ENCODE measurements at places on chromosomes 12 and 14.

DNA sequence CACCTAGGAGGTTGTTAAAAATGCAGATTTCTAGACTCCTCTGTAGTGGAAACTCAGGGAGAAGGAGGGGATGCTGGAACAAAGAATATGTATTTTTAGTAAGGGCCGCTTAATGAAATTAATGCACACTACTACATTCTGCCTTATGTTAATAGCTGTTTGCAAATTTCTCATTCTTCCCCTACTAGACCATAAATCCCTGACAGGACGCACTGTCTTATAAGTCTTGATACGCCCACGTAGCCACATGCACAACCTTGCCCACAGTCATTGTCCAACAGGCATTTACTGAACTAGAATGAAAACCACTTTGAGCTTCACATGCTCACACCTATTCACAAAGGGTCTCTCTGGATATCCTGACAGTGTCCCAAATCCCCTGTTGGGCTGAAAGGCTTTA, 10.5 kb downstream of the KRT2 start:
- H3K27me3 ChIP-seq, result peaks cover 12% of the 10 kb centered on the region
- no peak for DNase-seq
- no peaks in the 10 kb centered on the region for H3K36me3 ChIP-seq
- H3K4me3 ChIP-seq, result no peak overlapping the region
- no peak overlapping the region for H3K27ac ChIP-seq

DNA sequence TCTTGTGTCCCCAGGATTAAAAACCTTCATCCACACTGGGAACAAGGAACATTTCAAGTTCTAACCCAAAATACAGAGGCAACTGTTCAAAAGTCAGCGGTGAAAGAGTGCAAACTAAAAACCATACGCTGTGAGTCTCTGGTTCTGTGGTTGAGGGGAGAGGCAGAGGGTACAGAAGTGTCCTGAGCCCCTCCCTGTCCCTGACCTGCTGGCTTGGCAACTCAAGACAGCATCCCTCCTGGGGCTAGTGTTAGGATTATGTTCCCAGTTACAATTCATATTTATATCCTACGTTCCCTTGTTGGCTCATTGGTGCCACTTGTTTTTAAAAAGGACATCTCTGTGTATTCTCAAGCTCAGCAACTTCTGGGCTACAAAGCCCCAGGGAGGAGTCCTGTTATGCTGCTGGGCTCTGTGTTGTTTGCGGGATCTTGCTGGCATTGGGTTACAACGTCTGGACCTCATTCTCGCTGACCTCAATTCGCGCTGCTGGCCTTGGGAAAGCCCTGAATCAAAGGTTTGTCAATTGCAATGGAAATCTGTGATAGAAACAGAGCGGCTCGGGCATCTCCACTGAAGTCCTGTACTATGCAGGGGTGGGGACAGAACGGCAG, 420.8 kb downstream of the FUT8 start:
- H3K4me3 ChIP-seq, result no peak overlapping the region
- H3K27ac ChIP-seq, result no peak overlapping the region
- H3K27me3 ChIP-seq, result no peaks in the 10 kb centered on the region
- H3K4me1 ChIP-seq, result no peaks in the 10 kb centered on the region
- DNase-seq, result no peak

- no peaks in the 10 kb centered on the region for H3K36me3 ChIP-seq
- no peaks in the 10 kb centered on the region for H3K27me3 ChIP-seq
- H3K4me1 ChIP-seq, result no peaks in the 10 kb centered on the region
- no peak for DNase-seq
- H3K27ac ChIP-seq, result no peak overlapping the region
- no peak overlapping the region for H3K4me3 ChIP-seq
These were observed 166.1 kb upstream of the SYT10 start for GRCh38 chr12:33605757-33606156.

DNA sequence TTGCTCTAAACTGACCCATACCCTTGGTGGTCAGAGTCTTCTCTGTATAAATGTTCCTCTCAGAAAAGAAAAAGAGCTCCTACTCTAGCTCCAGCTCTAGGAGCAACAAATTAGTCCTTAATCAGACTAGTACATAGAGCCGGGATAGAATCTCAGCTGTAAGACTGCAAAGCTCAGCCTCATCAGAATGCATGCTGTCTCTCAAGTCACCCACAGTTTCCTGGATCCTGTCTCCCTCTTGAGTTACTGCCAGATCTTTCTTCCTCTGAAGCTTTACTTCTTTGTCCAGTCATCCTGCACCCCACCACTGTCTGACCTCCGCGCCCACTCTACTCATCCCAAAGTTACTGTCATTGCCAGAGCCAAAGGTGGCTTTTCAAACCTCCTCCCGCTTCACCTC, 139.3 kb upstream of the PRMT8 start:
- no peak overlapping the region for H3K27ac ChIP-seq
- H3K4me3 ChIP-seq, result no peak overlapping the region
- no peak for DNase-seq
- no peaks in the 10 kb centered on the region for H3K36me3 ChIP-seq
- no peaks in the 10 kb centered on the region for H3K4me1 ChIP-seq

GRCh38 chr14:92501891-92502351, 11.7 kb upstream of the RIN3 start:
- DNase-seq, result no peak
- H3K27me3 ChIP-seq, result no peaks in the 10 kb centered on the region
- H3K27ac ChIP-seq, result no peak overlapping the region
- no peak overlapping the region for H3K4me3 ChIP-seq
- H3K36me3 ChIP-seq, result no peaks in the 10 kb centered on the region
- H3K4me1 ChIP-seq, result no peaks in the 10 kb centered on the region

DNA sequence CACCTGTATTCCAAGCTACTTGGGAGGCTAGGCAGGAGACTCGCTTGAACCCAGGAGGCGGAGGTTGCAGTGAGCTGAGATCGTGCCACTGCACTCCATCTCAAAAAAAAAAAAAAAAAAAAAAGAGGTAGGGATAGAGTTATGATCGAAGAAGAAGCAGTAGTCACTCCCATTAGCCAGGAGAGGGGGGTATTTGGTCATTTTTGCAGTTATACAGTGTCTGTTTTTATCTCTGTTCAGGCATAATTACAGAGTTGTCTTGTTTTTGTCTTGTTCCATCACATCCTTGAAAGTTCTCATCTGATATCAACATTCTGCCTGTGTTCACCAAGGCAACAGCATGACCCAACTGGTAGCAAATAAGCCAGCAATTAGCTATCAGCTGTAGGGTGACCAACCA, 98.5 kb upstream of the TMPO start:
- no peak overlapping the region for H3K4me3 ChIP-seq
- no peaks in the 10 kb centered on the region for H3K27me3 ChIP-seq
- no peak overlapping the region for H3K27ac ChIP-seq
- no peak for DNase-seq
- no peaks in the 10 kb centered on the region for H3K36me3 ChIP-seq
- H3K4me1 ChIP-seq, result peaks cover 8% of the 10 kb centered on the region
